ENCODE measurements at places on chromosomes 5 and 9.

DNA sequence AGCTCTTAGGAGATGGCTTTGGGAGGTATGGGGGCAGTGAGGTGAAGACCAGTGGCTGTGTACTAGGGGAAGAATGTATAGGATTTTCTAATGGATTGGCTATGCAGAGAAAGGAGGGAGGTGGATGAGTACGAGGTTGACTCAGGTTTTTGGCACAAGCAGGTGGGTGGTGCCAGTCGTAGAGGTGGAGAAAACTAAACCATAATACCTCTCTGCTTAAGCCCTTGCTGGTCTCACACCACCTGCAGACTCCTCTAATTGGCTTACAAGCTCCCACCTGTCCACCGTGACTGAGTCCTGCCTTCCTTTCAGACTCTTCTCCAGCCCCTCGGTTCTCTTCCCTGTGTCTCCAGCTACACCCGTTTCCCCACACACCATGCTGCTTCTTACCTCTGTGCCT lies 521.7 kb upstream of the CLINT1 start:
- no peak for DNase-seq

DNA sequence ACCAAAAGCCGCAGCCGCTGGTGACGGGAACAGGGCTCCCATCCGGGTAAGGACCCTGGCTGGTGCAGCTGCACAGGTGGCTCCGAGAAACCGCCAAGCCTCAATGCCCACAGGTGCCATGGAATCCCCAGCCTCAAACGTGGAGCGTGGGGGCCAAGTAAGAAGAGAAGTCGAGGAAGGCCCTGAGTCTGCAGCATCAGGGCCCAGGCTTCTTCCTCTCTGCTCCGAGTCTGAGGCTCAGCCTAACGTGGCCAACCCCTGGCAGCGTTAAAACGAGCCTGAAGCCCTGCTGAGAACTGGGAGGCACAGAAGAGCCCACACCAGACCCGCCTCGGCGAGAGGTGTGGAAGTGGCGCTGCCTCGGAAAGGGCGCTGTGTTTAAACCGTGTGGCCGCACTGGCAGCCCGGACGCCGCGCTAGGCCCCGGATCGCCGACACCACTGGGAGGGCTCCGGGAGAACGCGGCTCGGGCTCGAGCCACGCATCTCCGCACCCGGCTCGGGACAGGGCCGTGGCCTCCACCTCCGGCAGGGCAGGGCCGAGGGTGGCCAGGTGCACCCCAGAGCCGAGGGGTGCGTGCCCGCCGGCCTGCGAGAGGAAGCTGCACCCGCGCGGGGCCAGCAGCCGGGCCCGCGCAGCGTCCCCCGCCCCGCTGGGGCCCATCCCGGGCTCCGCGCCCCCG lies 730 bp downstream of the ZMYND19 start:
- DNase-seq: no peak

GRCh38 chr9:134624621-134625181 lies 16.9 kb upstream of the COL5A1 start:
- DNase-seq: no peak

DNA sequence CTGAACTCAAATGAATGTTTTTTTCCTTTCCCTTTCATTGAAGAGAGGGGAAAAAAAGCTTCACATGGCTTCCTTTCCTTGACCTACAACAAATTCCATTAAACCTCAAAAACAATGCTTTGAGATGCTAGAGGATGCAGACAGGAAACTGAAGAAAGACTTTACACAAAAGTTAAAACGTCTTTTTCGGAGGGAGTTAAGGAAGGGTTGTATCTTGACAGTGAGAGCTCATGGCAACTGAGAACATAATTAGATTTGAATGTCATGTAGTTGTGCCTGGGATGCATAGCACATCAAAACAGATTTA lies 66.4 kb downstream of the EBF1 start:
- no peak for DNase-seq

GRCh38 chr9:99265691-99266090 lies 43.6 kb downstream of the SEC61B start:
- no peak for DNase-seq

- DNase-seq: peak; percentile 76
Measured at GRCh38 chr5:68420476-68421344, 205.2 kb downstream of the PIK3R1 start.

DNA sequence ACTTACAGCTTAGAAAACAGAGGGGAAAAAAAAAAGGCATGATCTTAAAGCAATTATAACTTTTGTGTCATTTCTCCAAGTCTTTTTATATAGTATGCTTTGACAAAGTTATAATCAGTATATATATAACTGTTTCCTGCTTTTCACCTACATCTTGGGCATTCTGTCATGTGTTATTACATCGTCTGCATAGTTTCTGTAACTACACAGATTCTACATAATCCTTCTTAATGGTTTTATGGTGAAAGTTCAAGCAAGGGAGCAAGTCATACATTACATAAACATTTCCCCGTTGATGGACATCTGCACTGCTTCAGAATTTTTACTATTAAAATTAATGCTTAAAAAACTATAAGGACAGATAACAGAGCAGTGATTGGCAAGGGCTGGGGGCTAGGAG lies 12.1 kb downstream of the FEM1C start:
- no peak for DNase-seq

- no peak for DNase-seq
Measured at GRCh38 chr9:347667-348292, 133.1 kb downstream of the DOCK8 start.

DNA sequence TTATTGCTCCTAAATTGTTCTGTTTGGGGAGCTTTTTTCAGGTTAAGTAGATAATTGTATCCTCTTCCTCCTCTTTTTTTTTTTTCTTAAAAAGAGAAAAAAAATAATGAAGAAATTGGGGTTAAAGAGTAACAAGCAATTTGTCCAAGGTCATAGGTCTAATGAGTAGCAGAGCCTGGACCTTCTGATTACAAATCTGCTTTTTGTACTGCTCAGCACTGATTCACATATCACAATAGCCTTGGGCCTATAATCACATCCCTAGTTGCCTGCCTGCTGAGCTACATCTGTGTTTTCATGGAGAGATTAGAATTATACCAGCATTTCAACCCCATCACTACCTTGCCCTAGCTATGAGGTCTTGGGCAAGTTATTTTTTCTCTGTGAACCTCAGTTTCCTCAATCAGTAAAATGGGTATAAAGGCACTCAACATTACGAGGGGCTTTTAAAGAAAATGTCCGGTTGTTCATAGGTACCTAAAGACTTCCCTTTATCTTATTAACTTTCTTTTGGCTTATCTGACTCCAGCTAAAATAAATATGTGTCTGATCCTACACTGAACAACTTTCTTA lies 152.3 kb downstream of the BAAT start:
- DNase-seq: no peak

- DNase-seq: no peak
Measured at GRCh38 chr5:135477613-135478066, 25.5 kb upstream of the TIFAB start.

- no peak for DNase-seq
Measured at GRCh38 chr5:168428552-168428951, 57.7 kb upstream of the RARS1 start.

- no peak for DNase-seq
Measured at GRCh38 chr5:139566611-139567010, 5.5 kb downstream of the UBE2D2 start.

DNA sequence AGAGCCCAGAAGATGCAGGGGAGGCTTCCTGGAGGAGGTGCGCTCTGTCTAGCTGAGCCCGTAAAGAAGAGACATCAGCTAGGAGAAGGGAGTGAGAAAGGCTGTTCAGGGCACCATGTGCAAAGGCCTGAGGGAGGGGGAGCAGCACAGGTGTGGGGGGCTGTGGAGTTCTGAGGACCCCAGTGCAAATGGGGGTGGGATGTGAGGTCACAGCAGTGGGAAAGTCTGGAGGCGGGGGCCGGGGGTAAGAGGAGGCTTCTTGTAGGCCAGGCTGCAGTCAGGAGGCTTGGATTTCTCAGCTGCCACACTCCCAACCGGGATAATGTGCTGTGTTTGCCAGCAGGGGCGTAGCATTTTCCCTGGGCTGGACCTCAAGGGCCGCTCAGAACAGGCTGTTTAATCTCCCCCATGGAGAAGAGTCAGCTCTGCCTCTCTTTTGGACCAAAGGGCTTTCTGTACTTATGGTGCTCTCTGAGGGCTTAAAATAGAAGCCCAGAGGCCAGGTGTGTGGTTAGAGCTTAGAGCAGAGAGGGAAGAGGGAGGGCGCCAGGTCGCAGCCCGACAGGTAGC lies 5.7 kb downstream of the NEURL1B start:
- DNase-seq: peak; percentile 70

GRCh38 chr5:115457571-115457970 lies 87.0 kb downstream of the FEM1C start:
- no peak for DNase-seq

GRCh38 chr9:132235894-132236661 lies 74.2 kb downstream of the NTNG2 start:
- DNase-seq: peak; percentile 63

GRCh38 chr9:133374612-133375115 lies 1.2 kb downstream of the SURF4 start:
- no peak for DNase-seq

GRCh38 chr5:76137887-76138542 lies 54.8 kb downstream of the SV2C start:
- no peak for DNase-seq

- no peak for DNase-seq
Measured at GRCh38 chr9:110602281-110602680, 22.7 kb upstream of the SVEP1 start.

- DNase-seq: no peak
Measured at GRCh38 chr5:124905256-124906130, 159.1 kb upstream of the ZNF608 start.

DNA sequence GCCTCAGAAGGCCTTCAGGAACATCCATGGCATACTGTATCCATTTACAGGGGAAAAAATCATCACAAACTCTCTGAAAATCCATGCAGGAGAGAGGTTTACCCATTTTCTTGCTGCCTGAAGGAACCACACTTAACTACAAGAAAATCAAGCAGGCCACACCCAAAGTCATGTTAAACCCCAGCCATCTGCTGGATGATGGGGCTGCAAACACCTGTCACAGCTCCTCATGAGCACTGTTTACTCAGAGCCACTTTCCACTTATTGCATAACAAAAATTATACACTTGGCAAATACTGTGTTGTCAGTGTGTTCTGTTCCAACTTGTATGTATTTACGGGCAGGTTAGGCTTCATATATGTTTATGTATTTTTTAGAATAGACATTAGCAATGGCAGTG lies 35.8 kb downstream of the PPIC start:
- DNase-seq: no peak
